ENCODE measurements at places on chromosomes 7 and 10. TPM values are rescaled to one million over a fixed set of nuclear protein-coding genes. Genes with fewer than 3 reads are reported as not detected.

DNA sequence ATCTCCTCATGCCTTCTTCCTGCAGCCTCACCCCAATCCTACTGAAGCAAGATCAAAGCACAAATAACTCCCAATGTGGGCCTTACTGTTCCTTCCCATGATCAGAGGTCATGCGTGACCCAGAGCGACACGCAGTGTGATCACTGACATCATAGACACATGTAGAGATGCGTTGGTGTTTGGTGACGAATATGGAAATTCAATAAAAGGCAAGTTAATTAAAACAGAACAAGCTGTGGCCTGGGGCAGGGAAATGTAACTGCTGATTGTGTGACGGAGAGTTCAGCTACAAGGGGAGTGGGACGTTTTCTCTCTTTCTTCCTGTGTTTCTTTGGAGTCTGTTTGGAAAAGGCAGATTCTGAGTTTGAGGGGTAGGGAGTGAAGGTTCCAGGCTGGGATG is 34.8 kb upstream of the CARD11 start:
- H3K27ac ChIP-seq: no peak overlapping the region
- DNase-seq: no peak
- H3K4me1 ChIP-seq: no peaks in the 10 kb centered on the region
- H3K27me3 ChIP-seq: no peaks in the 10 kb centered on the region
- no peaks in the 10 kb centered on the region for H3K36me3 ChIP-seq

GRCh38 chr7:72435925-72436480 is 23.9 kb upstream of the CALN1 start:
- no peak overlapping the region for H3K27ac ChIP-seq
- no peak overlapping the region for H3K4me3 ChIP-seq
- H3K36me3 ChIP-seq: no peaks in the 10 kb centered on the region
- no peak for DNase-seq
- no peaks in the 10 kb centered on the region for H3K27me3 ChIP-seq
- H3K4me1 ChIP-seq: peaks cover 7% of the 10 kb centered on the region

GRCh38 chr10:29132551-29133111 is 156.2 kb upstream of the LYZL1 start:
- no peak overlapping the region for H3K4me3 ChIP-seq
- H3K36me3 ChIP-seq: no peaks in the 10 kb centered on the region
- DNase-seq: no peak
- no peak overlapping the region for H3K27ac ChIP-seq
- H3K4me1 ChIP-seq: no peaks in the 10 kb centered on the region

- H3K4me1 ChIP-seq: peaks cover 74% of the 10 kb centered on the region
- H3K27ac ChIP-seq: no peak overlapping the region
- peaks cover 60% of the 10 kb centered on the region for H3K36me3 ChIP-seq
- no peak overlapping the region for H3K4me3 ChIP-seq
These were observed 6.9 kb downstream of the BAZ1B start for GRCh38 chr7:73515178-73515577.

DNA sequence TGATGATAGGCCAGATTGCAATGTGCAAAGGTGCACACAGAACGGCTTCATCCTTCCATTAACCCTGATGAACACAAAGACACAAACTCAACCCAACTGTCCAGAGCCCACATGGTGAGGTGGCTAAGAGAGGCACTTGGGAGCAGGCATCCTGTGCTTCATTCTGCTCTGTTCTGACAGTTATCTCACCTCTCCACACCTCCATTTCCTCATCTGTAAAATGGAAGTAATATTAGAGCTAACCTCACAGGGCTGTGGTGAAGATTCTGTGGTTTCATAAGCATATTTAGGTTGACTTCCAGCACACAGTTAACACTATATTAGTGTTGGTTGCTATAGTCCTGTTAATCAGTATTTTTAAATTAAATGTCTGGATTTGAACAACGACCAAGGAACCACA is 126.3 kb downstream of the TAX1BP1 start:
- H3K27me3 ChIP-seq: no peaks in the 10 kb centered on the region
- peaks cover 7% of the 10 kb centered on the region for H3K36me3 ChIP-seq
- no peak overlapping the region for H3K27ac ChIP-seq
- H3K4me3 ChIP-seq: no peak overlapping the region
- no peaks in the 10 kb centered on the region for H3K4me1 ChIP-seq

The ATG9B gene
- not detected for total RNA-seq

DNA sequence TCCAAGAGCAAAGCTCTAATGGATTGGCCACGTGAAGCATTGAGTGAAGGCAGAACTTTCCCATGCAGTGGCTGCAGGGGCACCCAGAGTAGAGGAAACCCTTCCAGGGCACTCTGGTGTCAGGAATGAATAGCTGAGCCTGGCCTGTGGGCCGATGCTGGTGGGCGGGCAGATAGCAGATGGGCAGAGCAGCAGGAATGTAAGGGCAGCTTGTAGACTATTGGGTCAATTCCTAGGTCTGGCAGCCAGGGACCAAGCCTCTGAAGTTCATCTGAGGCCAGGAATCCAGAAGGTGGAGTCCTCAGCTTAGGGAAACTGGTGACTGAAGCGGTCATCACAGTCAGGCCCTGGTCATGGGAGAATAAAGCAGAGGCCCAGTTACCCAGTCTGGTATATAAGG is 115.4 kb downstream of the TMEM178B start:
- no peak overlapping the region for H3K4me3 ChIP-seq
- no peaks in the 10 kb centered on the region for H3K27me3 ChIP-seq
- H3K4me1 ChIP-seq: no peaks in the 10 kb centered on the region
- no peaks in the 10 kb centered on the region for H3K36me3 ChIP-seq
- DNase-seq: no peak
- no peak overlapping the region for H3K27ac ChIP-seq

DNA sequence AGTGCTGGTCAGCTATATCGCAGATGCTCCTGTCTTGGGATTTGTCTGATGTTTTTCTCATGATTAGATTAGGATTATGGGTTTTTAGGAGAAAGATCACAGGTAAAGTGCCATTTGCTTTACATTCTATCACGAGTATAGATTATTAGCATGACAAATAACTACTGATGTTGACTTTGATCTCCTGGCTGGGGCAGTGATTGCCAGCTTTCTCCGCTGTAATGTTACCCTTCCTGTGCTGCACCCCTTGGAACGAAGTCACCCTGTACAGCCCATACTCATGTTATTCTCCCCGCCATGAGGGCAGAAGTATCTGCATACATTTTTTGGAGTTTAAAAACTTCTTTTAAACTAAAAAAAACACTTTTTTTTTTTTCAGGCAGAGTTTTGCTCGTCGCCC is 10.8 kb upstream of the CLDN4 start:
- DNase-seq: no peak
- H3K4me3 ChIP-seq: no peak overlapping the region
- no peaks in the 10 kb centered on the region for H3K4me1 ChIP-seq
- H3K27ac ChIP-seq: no peak overlapping the region
- no peaks in the 10 kb centered on the region for H3K36me3 ChIP-seq
- H3K27me3 ChIP-seq: peaks cover 28% of the 10 kb centered on the region

DNA sequence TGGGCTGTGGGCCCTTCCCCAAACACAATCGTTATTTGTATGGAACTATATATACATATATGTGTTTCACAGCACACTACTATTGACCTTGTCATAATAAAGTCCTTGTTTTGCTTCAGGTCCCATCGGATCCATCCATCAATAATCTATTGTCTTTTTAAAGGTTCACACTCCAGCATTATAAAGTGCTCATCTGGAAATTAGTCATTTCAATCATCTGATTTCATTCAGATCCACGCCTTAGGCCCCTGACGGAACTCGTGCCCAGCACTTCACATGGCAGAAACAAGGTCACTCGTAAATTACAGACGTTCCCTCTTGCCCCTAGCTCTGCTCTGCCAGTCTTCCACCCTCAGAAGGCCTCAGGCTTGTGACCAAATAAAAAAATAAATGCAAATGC is 133.1 kb upstream of the PPP2R2D start:
- H3K27me3 ChIP-seq: no peaks in the 10 kb centered on the region
- no peaks in the 10 kb centered on the region for H3K36me3 ChIP-seq
- H3K4me3 ChIP-seq: no peak overlapping the region
- H3K4me1 ChIP-seq: no peaks in the 10 kb centered on the region
- no peak for DNase-seq

- peak; percentile 90 for DNase-seq
- H3K4me3 ChIP-seq: peak within 1 kb of the TSS; percentile 91
- no peaks in the 10 kb centered on the region for H3K36me3 ChIP-seq
These were observed at the start of gene MACROH2A2 for GRCh38 chr10:70052462-70053217. TSS of gene MACROH2A2 (plus strand) at chr10:70052846. CDS start at chr10:70075659, 22,813 bp downstream.

GRCh38 chr10:51527522-51528219 is 171.7 kb downstream of the CSTF2T start:
- H3K27me3 ChIP-seq: no peaks in the 10 kb centered on the region
- no peak for DNase-seq
- H3K27ac ChIP-seq: no peak overlapping the region
- H3K36me3 ChIP-seq: no peaks in the 10 kb centered on the region
- H3K4me1 ChIP-seq: peaks cover 17% of the 10 kb centered on the region

- no peak overlapping the region for H3K4me3 ChIP-seq
- DNase-seq: no peak
- no peaks in the 10 kb centered on the region for H3K4me1 ChIP-seq
- no peaks in the 10 kb centered on the region for H3K27me3 ChIP-seq
- no peak overlapping the region for H3K27ac ChIP-seq
These were observed 18.9 kb downstream of the RBAK start for GRCh38 chr7:5064391-5065106.

DNA sequence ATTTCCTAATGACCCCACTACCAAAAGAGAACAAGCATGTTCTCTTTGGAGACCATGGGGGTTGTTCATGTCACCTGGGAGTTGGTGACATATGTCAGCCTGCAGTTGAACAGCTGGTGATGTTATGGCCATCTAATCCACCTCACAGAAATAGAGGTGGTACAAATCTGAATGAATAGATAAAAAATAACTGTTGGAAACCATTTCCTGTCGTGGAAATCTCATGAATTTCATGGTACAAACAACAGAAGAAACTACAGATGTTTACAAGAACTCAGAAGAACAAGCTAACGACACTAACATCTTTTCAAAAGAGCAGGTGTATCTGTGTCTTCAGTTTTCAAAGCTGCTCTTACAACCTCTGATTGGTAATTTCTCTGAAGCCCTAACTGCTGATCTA is 81.3 kb downstream of the RAPGEF5 start:
- H3K36me3 ChIP-seq: no peaks in the 10 kb centered on the region
- DNase-seq: no peak
- no peak overlapping the region for H3K4me3 ChIP-seq
- no peaks in the 10 kb centered on the region for H3K4me1 ChIP-seq
- no peak overlapping the region for H3K27ac ChIP-seq

DNA sequence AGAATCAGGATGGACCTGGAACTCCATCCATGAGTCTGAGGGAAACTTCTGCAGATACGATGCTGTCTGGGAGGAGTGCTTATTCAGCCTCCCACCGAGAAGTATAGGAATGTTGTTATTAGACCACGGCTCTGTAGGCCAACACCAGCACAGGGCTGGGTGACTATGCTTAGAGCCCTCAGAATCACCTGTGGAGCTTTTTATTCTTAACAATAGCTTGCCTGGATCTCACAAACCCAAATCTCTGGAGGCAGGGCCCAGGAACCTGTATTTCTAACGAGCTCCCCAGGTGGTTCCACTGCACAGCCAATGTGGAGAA is 55.6 kb upstream of the ARID5B start:
- peaks cover 21% of the 10 kb centered on the region for H3K4me1 ChIP-seq
- H3K4me3 ChIP-seq: no peak overlapping the region
- H3K27ac ChIP-seq: no peak overlapping the region
- no peak for DNase-seq

The ITGB8 gene
- 7.6 TPM for total RNA-seq

DNA sequence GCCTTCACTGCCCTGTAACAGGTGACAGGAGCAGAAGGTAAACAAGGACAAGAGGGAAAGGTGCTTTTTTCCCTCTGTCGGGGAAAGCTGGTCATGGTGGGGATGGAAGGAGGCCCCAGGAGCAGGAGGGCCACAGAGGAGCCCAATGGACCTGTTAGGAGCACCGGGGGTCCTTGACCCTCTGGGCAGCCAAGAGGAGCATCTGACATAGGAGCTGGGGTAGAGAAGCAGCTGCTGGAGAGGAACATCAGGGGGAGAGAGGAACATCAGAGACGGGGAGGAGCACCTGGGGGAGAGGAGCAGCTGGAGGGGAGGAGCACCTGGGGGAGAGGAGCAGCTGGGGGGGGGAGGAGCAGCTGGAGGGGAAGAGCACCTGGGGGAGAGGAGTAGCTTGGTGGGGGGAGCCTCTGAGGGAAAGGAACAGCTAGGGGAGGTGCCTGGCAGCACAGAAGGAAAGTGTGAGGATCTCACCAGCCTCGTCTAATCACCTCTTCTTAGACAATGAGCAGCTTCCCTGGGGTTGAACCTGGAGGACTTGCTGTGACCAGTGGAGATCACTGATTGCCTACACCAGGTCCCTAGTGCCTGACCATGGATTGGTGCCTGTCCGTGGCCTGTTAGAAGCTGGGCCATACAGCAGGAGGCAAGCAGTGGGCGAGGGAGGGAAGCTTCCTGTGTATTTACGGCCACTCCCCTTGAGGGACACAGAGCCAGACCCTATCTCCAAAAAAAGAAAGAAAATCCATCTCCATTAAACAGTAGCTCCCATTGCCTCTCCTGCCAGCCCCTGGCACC is 37.6 kb downstream of the JAKMIP3 start:
- peak; percentile 7 for DNase-seq
- H3K4me1 ChIP-seq: no peaks in the 10 kb centered on the region
- no peaks in the 10 kb centered on the region for H3K27me3 ChIP-seq
- no peak overlapping the region for H3K4me3 ChIP-seq

DNA sequence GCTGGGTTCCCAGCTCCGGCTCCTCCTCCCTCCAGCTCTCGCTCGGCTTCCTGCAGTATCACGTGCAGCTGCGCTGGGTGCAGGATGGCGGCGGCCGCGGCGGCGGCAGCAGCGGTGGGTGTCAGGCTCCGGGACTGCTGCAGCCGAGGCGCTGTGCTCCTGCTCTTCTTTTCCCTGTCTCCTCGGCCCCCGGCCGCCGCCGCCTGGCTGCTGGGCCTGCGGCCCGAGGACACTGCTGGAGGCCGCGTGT is at the start of gene CNNM1:
TSS of gene CNNM1 (plus strand) at position 53 of the 250 bp plus-strand sequence. CDS start at position 85, 32 bp downstream.
- no peaks in the 10 kb centered on the region for H3K36me3 ChIP-seq
- peaks cover 11% of the 10 kb centered on the region for H3K27me3 ChIP-seq
- peak within 1 kb of the TSS; percentile 55 for H3K4me3 ChIP-seq
- peak; percentile 81 for DNase-seq

GRCh38 chr7:17070231-17070708 is 188.5 kb upstream of the AGR3 start:
- no peaks in the 10 kb centered on the region for H3K4me1 ChIP-seq
- H3K36me3 ChIP-seq: no peaks in the 10 kb centered on the region
- no peak overlapping the region for H3K27ac ChIP-seq
- no peak for DNase-seq
- H3K4me3 ChIP-seq: no peak overlapping the region

The RBAK gene
- 27.5 TPM for total RNA-seq

The ASB15 gene
- not detected for total RNA-seq

DNA sequence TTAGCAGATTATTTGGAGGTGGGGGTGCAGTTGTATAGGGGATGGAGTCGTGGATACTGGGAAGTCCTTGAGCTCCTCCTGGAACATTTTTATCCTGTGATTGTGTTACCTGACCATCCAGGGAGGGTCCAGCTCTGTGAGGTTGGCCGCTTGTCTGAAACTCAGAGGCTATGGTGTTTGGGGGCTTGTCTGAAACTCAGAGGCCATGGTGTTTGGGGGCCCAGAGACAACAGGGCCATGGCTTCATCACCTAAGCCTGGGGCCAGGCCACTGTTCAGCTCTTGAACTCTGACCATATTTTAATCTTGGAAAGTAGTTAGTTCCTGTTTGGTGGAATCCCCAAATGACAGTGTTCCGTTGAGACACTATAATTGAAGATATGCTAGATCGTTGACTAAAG is 66.1 kb downstream of the TRRAP start:
- no peak for DNase-seq
- H3K27ac ChIP-seq: no peak overlapping the region
- H3K27me3 ChIP-seq: no peaks in the 10 kb centered on the region
- H3K4me1 ChIP-seq: no peaks in the 10 kb centered on the region
- H3K36me3 ChIP-seq: peaks cover 45% of the 10 kb centered on the region
- H3K4me3 ChIP-seq: no peak overlapping the region

Measured in stomach (tissue), 19 donors.